ENCODE measurements at places on chromosomes 7 and 10.

GRCh38 chr7:123285076-123285700, 85.4 kb upstream of the SLC13A1 start:
- no peak for DNase-seq

DNA sequence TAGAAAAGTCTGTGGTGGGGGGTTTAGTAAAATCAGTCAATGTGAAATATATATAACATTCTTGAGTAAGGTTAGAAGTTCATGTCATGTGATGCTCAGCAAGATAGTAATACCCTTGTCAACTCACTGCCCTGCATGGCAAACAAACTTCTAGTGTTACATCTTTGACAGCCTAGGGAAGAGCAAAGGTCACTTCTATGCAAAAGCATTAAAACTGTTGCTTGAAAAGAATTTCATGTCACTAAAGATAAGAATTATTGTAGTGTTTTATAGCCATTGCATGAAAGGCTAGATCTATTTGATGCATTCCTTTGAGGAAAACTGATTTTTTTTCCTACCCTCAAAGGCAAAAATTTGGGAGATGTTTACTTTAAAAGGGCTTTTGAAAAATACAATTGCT, 176.0 kb downstream of the SKAP2 start:
- no peak for DNase-seq

DNA sequence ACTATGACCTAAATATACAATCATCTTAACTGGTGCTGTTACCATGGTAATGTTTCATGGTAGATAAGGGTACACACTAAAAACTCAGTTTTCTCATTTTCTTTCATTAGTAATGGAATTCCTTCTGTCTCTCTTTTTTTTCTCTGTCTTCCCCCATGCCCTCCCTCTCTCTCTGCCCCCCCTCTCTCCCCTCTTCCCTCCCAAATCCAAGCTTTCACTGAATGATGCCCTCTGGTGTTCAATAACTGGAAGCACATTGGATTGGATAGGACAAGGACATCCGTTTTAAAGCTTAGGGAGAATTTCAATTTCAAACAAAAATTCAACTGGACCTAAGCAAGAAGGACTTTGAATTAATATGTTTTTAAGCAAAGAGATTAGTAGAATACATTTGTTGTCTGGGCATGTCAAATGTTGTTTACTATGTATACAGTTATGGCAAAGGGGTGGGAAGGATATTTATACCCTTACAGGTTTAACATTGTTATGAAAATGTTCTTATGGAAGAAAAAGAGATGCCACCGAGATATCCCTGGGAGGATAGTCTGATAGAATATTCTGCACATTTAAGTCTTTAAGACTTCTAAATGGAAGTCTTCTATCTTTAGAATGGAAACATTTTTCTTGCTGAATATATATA, 6.1 kb downstream of the CHRM2 start:
- no peak for DNase-seq

DNA sequence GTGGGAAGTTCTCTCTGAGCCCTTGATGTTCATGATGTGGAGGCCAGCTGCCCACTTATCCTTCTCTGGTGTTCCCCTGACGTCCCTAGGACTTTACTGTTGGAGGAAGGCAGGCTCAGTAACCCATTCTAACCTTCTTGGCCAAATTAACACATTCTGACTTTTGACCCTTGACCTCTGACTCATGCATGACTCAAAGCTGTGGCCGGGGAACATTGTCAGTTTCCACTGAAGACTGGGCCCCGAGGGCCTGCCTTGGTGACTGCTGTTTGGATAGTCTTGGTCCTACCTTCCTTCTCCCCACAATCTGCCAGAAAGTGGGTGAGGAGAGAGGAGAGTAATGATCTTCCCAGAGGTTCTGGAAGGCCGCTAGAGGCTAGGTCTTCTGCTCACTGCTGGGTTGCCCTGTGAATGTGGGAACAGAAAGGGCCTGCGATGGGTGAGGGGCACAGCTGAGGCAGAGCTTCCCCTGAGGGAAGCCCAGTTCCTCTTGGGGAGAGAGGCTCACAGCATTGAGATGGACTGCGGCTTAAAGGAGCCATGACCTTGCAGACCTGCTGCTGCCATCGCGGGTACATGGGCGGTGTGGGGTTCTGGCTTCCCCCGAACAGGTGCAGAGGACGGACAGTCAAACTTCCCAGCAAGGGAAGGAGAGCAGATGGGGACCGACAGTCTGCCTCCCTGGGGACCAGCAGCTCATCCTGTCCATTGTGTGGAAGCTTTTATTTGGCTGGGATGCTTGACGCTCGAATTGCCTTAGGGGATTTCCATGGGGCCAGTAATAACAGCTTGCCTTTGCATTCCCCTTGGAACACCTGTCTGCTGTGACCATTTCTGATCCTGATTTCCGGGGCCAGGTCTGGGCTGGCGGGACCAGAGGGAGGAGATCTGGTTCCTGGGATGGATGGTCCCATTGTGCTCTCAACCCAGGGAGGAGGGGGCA, 43.8 kb downstream of the ADAMTS14 start:
- DNase-seq, result peak; percentile 55

DNA sequence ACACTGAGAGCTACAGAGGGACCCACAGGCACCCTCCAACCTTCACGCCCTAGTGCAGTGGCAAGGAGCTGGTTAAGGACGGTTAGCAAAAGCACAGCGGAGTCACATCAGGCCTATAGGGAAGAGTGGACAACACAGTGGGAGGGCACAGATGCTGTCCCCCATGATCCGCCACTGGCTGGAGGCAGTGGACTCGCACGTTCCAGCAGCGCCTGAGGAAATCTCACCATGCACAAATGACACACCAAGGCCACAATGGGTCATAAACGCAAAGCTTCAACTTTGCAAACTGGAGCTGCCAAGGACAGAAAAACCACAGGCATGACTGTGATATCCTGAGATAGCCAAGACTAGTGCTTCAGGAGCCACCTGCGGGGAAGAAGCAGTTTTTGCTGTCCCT, 58.8 kb downstream of the GRB10 start:
- DNase-seq, result no peak

DNA sequence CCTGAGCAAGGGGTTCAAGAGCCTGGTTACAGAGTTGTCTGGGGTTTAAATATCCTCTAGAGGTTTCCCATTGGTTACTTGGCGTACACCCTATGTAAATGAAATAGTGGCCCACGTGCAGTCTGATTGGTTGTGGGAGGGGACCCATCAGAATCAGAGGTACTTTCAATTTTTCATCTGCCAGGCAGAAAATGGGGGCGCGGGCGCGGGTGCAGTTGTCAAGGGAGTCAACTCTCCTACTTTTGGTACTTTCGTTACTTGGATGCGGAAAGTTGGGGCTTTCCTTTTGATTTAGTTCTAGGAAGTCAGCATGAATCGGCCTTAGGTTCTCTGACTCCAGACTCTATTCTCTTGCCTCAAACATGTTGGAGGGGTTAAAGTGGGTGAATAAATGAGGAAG, 83.2 kb downstream of the DNAJB9 start:
- no peak for DNase-seq

GRCh38 chr7:16587790-16588189, 57.8 kb downstream of the ANKMY2 start:
- no peak for DNase-seq

- no peak for DNase-seq
Measured at GRCh38 chr7:133742709-133743538, 384.2 kb upstream of the LRGUK start.

DNA sequence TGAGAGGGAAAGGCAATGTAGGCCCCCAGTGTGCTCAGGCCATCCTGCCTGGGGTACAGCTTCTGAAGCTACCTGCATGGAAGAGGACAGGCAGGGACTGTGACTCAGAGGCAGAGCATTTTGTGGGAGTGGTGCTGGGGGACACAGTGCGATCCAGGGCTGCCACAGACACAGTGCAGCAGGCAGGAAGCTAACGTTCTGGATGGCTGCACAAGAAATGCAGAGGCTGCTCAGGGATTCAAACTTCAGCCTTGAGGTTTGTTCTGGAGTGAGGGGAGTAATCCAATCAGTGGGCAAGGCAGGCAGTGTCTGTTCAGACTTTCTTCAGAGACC, 648.0 kb upstream of the IGFBP3 start:
- no peak for DNase-seq

GRCh38 chr10:117686606-117687005, 144.1 kb downstream of the EMX2 start:
- no peak for DNase-seq

- DNase-seq, result no peak
Measured at GRCh38 chr7:45865594-45866410, 7.1 kb downstream of the CCDC201 start.

DNA sequence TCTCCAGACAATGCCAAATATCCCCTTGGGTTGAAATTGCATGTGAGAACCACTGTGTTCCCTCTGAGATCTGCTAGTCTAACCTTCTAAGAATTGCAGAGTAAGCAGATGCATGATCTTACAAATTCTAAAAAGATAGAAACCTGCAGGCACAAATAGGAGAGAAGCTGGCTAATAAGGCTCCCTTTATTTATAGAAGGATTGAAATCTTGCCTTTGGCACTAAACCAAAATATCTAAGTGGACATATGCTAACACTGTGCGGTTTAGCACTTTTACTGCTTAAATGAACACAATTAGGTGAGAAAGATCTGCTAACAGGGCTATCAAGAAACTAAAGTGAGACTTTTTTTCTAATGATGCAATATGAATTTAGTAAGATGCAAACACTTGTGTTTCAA, 225.5 kb downstream of the DOCK4 start:
- no peak for DNase-seq

GRCh38 chr10:24349379-24350001, 140.6 kb downstream of the KIAA1217 start:
- no peak for DNase-seq

GRCh38 chr10:19577807-19578206, 238.4 kb upstream of the PLXDC2 start:
- no peak for DNase-seq

DNA sequence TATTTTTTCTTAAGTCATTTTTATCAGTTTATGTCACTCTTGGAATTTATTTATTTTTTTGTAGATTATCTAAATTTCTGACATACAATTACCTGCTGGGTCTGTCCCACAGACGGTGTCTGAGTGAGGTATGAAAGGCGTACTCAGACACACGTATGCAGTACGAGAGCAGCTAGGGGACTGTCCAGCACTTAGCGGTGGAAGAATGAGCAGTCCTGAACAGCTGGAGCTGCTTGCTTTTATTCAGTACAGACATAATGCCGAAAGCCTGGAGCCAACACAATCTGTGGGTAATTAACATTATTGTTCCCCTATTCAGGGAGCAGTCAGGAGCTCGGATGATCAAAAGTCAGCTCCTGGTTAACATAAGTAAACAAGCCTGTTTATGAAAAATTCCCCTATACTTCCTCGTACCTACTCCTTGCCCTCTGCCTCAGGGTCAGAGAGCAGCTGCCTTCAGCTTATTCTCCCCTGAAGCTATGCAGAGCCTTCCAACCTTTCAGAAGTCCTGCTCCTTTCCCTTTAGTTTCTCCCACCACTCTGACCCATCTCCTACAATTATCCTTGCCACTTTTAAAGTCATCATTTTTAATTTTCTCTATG, 488.0 kb upstream of the POM121L12 start:
- no peak for DNase-seq

- no peak for DNase-seq
Measured at GRCh38 chr10:2401459-2401858, 664.1 kb upstream of the ADARB2 start.

DNA sequence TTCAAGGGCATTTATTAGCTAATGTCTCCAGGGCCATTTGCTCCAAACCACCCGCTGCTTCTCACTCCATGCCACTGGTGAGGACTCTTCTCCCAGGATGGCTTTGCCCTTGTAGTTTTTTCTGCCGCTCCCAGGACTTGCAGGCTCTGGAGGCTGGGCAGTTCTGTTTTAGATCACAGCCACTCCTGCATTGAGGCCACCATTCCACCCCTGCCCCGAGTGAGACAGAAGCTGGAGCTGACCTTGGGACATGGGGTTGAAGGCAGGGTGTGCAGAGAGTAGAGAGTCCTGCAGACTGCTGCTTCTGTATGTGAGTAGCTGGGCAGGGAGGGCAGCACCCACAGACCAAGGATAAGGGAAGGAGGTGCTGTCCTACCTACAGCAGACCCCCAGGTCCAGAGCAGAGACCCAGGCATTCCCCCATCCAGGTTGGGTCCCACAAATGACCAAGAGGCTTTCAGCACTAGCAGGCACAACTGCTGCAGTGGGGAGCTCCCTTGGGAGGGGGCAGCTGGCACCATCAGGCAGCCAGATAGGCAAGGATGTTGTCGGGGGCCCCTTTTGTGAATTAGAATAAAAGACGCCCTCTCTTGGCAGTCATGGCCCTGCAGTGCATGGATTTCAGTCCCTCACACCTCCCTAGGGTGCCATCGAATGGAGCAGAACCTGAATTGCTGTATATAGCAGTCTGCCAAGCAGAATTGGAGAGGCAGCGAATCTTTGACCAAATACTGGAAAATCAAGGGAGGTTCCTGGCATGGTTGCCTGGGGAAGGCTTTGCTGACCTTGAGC, 22.7 kb upstream of the ADCYAP1R1 start:
- no peak for DNase-seq

DNA sequence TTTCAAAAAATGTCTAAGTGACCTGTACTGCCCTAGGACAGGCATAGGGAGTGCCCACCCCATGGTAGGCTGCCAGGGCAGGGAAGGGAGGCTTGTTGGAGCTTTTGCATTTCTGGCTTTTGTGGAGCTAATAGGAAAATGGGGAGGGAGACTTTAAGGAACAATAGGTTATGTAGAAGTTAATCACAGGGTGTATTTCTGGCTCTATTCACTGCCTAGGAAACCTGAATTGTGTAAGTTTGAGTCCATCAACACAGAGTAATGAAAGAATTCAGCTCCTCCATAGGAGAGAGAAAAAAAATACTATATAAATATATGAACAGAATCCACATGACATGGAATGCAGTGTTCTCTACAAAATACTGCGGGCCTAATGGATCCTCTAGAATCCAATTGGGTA, 661.5 kb downstream of the KCNMA1 start:
- no peak for DNase-seq

DNA sequence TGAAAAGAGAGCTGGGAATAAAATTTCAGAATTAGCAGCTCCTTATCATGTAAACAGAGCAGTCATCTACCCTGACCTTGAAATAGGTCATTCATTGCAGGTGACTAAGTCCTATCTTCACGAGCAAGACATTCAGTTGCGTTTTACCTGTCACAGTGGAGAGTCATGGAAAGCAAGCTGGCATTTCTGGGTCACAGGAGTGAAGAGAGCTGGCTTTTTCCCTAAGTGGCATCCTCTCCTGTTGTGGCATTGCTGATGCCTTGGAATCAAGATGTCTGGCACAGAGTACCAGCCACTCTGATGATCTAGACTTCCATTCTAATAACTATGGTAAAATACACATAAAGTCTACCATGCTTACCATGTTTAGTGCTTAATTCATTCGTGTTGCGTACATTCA, 70.8 kb downstream of the SCRN1 start:
- DNase-seq, result no peak

- DNase-seq, result no peak
Measured at GRCh38 chr7:4751398-4751947, 23.9 kb upstream of the AP5Z1 start.

DNA sequence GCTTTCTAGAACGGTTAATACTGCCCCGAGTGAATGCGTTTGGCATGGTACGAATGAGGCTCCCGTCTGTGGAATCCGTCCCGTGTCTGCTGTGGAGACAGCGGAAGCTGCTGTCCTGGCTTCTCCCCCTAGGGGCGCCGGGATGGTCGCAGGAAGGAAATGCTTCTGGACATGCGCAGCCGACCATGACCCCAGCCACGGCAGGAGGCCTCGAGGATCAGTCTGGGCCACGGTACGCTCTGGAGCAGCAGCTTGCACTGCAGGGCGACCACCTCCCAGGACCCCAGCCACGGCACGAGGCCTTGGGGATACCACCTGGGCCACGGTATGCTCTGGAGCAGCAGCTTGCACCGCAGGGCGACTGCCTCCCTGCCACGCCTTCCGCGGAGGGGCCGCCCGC, 107.9 kb downstream of the CYTH3 start:
- DNase-seq, result no peak

Data from activated CD4-positive, alpha-beta T cell treated with anti-CD3 and anti-CD28 coated beads for 36 hours (primary cell).